SIG-M5 (cell line): ENCODE measurements at places on chromosomes 2 and 18.

DNA sequence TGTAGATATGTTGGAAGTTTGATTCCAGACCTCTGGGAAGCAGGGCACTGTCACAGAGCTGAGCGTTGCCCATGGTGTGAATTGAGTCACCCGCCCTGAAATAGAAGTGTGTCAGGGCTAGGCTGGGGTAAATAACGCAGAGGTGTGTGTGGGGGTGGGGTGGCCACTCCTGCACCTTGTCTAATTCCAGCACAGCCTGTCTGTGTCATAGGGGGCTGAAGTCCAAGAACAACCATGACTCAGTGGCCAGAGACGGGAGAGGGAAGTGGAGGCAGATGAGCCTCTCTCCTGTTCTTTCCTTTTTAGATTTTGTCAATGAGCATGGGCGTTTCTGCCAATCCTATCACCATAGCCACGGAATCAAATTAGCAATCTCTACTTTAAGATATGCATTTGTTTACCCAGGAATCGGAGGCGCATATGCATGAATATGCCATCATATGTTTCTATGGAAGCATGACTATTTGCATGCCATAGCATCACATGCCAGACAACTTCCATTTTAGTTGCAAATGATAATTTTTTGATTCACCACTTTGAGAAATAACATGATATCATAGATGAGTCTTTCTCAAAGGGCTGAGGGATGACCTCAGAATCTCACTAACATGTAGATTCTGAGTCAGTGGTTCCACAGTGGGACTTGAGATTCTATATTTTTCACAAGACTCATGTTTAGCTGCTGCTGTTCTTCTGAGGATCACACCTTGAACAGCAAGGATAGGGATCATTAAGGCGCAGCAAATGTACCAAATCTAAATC, 852.9 kb downstream of the DCDC2C start:
- DNase-seq: no peak

DNA sequence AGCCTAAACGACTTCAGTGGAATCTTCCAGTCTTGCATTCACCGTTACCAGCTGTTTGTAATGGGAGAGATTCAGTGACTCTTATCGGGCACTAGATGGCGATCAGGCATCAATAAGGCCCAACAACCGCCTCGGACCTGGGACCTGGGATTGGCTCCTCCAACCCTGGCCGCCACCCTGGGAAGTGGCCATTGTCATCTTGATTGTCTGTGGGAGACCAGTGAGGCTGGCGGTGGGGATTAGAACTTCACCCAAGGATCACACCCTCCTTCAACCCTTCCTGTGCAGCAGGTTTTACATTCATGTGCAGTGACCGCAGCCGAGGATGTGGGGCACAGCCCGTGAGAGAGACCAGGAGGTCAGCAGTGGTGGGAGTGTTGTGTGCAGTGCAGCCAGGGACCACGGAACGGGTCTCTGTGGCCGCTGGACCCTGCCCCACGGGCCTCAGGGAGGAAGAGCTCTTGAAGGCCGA, 85.3 kb downstream of the SPP2 start:
- DNase-seq: no peak

DNA sequence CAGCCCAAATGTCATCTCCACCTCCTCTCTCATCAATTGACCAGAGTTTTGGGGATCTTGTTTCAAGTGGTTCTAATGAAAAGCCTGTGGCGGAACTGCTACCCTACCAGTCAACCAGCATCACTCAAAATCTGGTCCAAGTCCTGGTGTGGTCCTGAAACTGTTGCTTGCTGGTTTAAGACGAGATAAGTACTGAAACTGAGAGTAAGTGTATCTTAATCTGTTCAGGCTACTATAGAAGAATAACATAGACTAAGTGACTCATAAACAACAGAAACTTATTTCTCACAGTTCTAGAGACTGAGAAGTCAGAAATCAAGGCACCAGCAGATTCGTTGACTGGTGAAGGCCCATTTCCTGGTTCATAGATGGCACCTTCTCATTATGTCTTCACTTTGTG, 879 bp upstream of the GALNT5 start:
- no peak for DNase-seq

DNA sequence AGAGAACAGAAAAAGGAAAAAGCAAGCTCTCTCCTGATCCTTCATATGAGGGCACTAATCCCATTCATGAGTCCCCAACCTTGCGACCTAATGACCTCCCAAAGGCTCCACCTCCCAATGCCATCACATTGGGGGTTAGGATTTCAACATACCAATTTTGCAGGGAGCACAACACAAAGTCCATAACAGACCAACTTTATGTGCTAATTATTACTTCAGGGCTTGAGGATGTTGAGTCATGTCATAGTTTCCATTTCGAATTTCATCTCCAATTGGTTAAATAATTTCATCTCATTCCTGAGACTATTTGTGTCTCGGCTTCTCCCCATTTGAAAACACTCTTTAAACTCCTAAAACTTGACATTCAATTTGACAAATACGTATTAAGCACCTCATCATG, 69.9 kb upstream of the KLF7 start:
- no peak for DNase-seq

DNA sequence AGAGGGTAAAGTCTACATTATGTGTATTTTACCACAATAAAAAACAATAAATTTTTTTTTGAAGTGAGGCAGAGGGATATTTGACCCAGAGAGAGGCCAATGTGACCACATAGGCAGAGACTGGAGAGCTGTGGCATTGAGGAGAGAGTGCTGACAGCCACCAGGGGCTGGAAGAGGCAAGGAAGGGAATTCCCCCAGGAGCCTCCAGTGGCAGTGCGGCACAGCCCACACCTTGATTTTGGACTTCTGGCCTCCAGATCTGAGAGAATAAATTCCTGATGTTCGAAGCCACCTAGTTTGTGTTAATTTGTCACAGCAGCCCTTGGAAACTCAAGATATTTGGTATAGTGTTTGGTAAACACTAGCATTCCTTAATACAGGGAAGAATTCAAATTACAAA, 22.7 kb downstream of the ANKRD29 start:
- DNase-seq: no peak
